ENCODE measurements at places on chromosomes 7 and 10.

GRCh38 chr7:129469930-129470329, 32.4 kb upstream of the SMKR1 start:
- H3K36me3 ChIP-seq, result peaks cover 2% of the 10 kb centered on the region
- H3K4me3 ChIP-seq, result no peak overlapping the region
- H3K27ac ChIP-seq, result no peak overlapping the region
- no peaks in the 10 kb centered on the region for H3K27me3 ChIP-seq

DNA sequence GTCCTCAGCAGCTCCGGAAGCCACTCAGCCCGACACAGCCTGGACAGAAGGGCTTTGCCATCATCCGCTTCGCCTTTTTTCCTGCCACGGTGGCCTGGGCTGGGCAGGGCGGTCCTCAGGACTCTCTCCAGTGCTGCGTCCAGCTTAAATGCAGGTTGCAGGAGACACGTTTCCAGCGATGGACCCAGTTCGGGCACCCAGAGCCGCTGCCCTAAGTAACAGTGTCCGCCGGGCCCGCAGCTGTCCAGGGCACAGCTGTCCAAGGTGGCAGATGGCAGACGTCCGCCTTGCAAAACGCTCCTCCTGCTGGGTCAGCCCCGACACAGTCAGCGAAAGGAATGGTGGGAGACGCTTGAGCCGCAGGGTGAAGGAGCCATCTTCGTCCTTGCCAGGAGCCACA, 37.0 kb upstream of the FOXL3 start:
- no peak overlapping the region for H3K27ac ChIP-seq
- no peaks in the 10 kb centered on the region for H3K27me3 ChIP-seq
- DNase-seq, result no peak
- H3K36me3 ChIP-seq, result no peaks in the 10 kb centered on the region
- no peaks in the 10 kb centered on the region for H3K4me1 ChIP-seq

DNA sequence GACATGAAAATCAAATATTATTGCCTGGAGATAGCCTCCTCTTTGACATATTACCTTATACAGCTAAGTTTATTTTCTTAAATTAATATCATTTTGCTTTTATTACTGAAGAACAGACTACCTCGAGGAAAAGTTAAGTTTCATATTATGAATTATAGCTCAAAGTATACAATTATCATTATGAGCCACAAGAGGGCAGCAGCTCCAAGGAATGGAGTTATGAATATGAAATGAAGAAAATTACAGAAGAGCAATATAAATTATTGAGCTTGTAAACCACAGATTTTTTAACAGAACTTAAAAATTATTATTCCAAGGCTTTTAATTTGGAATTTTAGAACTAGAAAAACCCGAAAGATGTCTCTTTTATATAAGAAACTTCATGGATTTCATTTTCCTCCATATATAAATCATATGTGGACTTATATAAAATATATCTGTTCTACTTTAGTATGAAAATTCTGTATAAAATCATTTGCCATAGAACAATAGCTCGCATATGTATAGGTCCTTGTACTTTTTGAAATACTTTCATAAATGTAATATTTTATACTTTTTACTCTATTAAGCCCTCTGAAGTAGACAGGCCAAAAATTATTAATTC, 40.1 kb downstream of the IQUB start:
- H3K27ac ChIP-seq, result no peak overlapping the region
- DNase-seq, result peak; percentile 27
- peaks cover 4% of the 10 kb centered on the region for H3K27me3 ChIP-seq
- no peaks in the 10 kb centered on the region for H3K4me1 ChIP-seq
- no peaks in the 10 kb centered on the region for H3K36me3 ChIP-seq
- no peak overlapping the region for H3K4me3 ChIP-seq

DNA sequence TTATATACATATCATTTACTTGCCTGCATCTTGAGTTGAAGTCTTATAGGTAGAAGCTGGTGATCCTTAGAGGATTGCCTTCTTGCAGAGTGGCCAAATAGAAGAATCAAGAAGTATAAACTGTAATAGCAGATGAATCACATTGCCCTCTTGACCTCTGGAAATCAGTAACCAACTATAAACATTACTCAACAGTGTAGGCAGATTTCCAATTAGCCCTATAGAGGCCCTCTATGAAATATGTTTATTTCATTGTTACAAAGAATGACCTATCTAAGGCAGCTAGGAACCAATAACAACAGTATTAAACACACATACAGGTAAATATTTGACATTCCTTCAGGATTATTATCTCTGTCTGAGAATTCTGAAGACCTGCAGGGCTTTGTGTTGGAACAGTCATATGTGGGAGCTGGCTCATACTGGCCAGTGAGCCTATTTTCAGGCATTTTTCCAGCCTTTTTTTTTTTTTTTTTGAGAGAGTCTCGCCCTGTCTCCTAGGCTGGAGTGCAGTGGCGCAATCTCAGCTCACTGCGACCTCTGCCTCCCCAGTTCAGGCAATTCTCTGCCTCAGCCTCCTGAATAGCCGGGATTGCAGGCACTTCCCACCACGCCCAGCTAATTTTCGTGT, 7.2 kb upstream of the SRI start:
- no peak overlapping the region for H3K4me3 ChIP-seq
- H3K27me3 ChIP-seq, result peaks cover 12% of the 10 kb centered on the region
- no peaks in the 10 kb centered on the region for H3K4me1 ChIP-seq
- no peaks in the 10 kb centered on the region for H3K36me3 ChIP-seq

GRCh38 chr10:64571056-64571455, 1049.9 kb downstream of the REEP3 start:
- H3K4me1 ChIP-seq, result no peaks in the 10 kb centered on the region
- no peak for DNase-seq
- no peak overlapping the region for H3K4me3 ChIP-seq
- no peaks in the 10 kb centered on the region for H3K36me3 ChIP-seq
- no peaks in the 10 kb centered on the region for H3K27me3 ChIP-seq

All from activated naive CD4-positive, alpha-beta T cell treated with anti-CD3 and anti-CD28 coated beads, Interleukin-2, amount 10 ng/mL, durations not matched to agents 7 days and 5 days (primary cell).